Uterus (tissue), 4 donors: ENCODE measurements at places on chromosomes 1 and 21.
A peak's percentile ranks its signal among the peaks of the same experiment; 100 is the strongest.

DNA sequence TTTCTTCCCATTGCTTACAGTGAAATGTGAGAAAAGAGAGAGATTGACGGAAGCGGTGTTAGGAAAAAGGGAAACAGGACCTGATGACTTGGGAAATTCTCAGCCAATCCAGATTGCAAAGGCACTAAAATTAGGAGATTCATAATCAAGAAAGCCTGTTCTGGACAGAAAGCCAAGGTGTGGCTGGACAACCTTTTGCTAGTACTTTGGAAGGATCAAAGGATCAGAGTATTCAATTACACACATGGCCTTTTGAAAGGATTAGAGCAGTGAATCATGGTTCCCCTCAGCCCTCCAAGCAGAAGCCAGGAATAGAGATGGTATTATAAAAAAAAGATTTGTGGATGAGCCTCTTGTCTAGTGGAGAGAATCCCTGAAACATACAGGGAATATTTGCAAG lies 669.8 kb upstream of the ADAMTS5 start:
- no peak for DNase-seq

- no peak for DNase-seq
Observed at GRCh38 chr1:203512517-203512847, 18.5 kb downstream of the OPTC start.

- DNase-seq, result no peak
Observed at GRCh38 chr1:101365878-101366277, 129.1 kb downstream of the S1PR1 start.

- no peak for DNase-seq
Observed at GRCh38 chr1:223147873-223148272, 4.8 kb upstream of the TLR5 start.

DNA sequence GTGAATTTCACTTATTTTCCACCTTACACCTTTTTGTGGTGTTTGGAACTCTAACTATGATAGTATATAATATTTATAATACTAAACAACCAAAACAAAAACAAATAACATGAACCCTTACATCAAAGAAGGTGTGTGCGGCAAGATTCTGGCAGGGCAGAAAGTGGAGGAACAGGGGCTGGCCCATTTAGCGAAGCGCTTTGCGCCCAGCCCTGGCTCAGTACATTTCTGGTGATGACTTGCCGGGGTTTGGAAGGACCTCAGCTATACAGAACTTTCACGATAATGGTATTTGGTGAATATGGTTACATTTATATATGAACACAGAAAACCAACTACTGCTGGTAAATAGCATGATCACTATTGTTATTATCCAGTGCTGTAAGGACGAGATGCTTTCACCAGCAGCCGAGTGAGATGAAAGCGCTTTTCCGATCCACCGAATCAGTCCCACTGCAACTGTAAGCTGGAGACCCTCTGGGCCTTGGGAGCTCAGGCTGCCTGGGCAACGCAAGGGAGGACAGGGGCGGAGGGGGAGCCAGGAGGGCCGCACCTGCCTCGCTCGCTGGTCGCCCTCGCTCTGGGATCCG lies 63.9 kb downstream of the CD247 start:
- no peak for DNase-seq

GRCh38 chr1:66779475-66780078 lies 21.5 kb downstream of the INSL5 start:
- DNase-seq, result no peak

- DNase-seq, result no peak
Observed at GRCh38 chr1:244962130-244962529, 97.8 kb upstream of the HNRNPU start.

DNA sequence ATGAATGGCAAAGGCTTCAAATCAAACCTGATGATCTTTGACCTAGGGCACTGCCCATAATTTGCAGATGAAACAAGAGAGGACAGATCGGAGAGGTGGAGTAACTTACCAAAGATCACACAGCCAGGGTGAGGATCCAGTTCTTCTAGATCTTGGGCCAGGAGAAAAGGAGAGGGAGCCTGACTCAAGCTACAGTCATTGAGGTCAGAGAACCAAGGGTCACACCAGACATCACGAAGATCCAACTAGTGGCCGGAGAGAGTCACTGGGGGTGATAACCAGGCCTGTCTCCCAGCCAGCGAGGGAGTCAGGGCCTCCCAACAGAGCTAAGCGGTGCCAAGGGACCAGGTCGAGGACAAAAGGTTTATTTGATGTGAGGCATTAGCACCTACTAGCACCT lies 115.0 kb downstream of the RIPK4 start:
- no peak for DNase-seq

DNA sequence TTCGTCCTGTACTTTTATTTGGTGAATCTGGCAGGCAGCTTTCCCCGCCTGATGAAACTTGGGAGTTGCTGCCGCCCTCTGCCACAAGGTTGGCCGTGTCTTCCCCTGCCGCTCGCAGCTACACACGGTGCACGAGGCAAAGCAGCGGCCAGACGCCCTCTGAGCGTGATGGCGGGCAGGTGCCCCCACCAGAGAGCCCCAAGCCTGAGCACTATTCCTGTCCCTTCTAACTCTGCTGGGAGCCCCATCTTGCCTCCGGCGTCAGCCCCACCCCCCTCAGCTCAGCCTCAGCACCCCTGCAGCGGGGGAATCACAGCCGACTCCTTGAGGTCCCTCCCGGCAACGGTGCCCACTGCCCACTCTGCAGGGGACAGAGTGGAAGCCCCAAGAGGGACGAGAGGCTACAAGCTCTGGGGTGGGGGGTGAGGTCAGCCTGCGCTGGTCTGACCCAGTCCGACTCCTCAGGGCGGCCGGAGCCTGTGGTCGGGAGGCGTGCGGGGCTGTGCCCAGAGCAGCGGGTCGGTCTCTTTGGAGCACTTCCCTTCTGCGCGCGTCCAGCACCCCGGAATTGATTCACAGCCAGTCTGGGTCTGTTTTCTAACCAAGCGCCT lies 41.3 kb downstream of the RIPK4 start:
- no peak for DNase-seq

DNA sequence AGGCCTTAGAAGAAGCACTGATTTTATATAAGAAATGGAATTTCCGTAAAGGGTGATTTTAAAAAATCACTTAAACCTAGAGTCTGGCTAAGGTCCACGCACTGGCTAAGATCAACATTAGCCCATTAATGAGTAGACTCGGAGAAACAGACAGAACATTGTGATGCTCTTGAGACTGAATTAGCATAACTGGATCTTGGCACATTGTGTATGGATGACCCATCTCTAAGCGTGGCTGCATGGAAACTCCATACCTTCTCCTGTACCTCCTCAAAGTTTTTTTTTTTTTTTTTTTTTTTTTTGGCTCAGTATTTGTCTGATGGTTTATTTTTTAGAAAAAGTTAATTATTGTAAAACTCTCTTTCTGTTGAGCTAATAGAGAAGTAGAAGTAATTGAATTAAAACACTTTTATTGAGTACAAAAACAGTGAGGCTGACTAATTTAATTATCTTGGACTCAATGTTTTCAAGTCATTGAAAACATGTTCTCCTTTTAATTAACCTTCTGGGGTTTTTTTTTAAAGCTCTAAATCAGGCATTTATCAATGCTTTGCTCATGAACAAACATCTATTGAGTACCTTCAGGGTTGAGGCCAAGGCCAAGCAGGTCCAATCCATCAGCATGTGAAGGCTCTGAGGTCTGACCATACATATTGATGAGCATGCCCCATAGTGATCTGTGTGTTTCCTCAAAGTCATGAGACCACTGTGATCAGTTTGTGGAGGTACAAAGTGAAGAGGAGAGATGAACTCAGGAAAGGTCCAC lies 74.0 kb downstream of the TLR5 start:
- DNase-seq, result no peak

DNA sequence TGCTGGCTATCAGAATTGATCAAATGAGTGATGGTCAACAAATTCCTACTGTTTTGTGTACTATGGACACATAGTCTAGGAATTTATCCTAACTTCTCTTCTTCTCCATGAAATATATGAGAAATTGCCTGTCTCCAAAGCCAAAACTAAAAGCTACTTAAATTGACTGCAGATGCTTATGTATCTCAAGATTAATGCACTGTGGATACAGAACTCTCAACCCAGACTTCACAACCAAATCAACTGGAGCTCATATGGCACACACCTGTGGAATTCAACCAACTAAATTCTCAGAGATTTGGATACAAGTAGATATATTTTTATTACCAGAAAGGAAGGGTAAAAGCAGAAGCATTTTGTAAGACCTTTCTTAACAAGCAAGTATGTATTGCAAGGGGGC lies 566.1 kb downstream of the LTN1 start:
- DNase-seq, result no peak

DNA sequence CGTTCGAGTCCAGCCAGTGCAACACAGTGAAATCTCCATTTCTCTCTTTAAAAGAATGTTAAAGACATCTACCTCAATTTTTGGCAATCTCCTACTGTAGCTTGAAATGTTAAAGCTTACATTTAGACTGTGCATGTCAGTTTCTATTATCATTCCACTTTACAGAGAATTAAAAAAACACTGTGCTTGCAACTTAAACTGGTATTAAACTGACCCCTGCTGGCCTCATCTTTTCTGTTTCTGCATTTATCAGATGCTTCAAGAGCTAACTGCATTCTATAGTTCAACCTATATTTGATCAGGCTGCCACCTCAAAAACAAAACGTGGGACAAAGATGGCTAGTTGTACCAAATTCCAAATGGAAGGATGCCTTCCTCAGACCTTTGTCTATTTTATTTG lies 226.5 kb downstream of the SMYD3 start:
- DNase-seq, result no peak

DNA sequence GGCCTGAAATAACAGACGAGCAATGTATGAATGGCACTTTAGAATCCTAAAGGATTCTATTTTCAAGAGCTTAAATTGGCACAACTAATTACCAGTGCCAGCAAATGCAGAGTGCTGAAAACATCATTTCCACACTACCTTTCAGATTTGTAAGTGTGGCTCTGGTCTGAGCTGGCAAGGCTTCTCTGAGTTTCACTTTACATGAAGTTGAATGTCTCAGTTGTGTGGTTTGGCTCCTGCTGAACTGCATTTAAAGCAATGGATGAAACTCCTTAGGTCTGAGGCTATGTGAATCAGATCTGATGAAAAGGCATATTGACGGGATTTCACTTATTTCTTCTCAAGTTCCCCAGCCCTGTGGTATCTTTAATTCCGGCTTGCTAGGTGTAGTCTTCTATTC lies 114.8 kb upstream of the PTGFR start:
- no peak for DNase-seq

DNA sequence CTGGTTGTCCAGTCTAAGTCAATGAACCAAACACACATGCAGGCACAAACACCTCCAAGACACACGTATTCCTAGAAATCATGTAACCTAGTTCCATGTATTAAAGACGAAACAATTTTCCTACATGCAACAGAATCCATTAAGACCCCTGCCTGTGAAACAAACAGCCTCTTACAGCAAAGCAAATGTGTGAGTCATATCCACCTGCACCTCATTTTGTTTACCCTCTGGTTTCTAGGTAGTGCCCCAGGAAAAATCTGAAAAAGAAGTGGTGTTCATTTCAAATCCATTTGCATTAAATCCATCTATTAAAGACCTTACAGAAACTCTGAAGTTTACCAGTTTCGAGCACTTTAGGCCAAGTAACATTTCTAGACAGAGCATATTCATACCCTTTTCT lies 74.1 kb downstream of the VCAM1 start:
- DNase-seq, result no peak

GRCh38 chr1:59393211-59394180 lies 96.6 kb downstream of the FGGY start:
- DNase-seq, result peak; percentile 96

DNA sequence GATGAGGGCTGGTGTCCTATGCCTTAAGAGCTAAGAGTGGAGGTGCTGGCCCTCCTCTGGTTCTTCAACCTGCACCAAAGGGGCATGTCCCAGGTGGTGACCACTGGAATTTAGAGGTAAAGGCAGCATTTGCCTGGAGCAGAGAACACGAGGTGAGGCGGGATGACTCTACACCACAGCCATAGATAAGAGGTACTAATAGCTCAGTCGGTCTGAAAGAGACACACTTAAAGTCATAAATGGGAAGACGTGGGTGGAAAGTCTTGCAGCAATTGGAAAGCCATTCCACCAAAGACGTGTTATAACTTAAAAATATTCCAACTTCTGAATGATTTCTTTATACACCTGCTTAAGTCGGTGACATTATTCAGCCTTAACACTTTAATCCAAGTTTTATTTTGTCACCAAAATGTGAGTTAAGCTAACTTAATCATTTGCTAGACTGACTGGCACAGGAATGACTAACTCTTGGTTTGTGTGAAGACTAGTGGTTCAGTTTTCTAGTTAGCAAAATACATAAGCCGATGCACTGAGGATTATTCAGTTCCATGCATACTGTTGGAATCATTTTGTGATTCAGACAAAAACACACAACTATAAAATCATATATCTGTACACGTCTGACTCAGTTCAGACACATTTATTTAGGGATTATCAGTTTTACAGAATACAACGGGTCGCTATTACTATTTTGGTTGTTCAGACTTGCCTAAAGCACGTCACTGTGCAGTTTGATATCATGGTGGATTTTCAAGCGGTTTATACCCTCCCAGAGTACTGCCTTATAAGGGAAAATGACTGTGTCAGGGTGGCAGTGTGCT lies 4.6 kb upstream of the ETS2 start:
- DNase-seq, result no peak

- no peak for DNase-seq
Observed at GRCh38 chr1:208213786-208214185, 30.4 kb downstream of the PLXNA2 start.

- DNase-seq, result no peak
Observed at GRCh38 chr21:33265664-33266049, 510 bp upstream of the IL10RB start.

DNA sequence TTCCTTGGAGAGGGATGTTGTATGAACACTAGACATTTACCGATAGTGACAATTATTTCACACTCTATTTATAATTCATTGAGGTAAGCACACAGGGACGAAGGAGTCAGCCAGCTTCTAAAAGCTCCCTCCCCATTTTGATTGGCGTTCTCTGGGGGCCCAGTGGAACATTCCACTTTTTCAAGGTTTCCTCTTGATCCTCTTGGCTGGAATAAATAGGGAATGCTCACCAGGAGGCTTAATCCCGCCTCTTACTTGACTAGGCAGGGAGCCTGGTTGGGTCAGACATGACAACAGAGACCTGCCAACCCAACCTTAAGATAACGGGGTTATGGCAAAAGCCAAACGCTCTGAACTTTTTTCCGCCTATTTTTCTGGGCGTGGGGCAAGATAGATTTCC lies 974 bp downstream of the ACTN2 start:
- DNase-seq, result no peak

GRCh38 chr1:175788586-175789252 lies 45.3 kb upstream of the TNR start:
- no peak for DNase-seq

DNA sequence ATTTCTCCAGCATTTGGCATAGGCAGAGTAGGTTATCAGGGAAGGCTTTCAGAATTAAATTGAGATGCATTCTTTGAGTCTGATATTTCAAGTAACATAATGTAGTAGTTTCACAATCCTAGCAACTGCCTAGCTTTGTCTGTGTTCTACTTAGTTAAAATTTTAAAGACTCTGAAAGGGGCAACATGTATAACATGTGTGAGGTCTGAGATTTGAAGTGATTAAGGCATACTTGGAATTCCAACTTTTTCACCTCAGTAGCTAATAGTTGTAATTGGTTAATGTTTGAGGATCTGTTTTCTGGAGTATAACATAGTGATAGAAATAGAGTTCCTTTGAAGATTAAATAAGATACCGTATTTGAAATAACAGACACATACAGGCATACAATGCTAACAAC lies 335.2 kb upstream of the BEND5 start:
- no peak for DNase-seq
